Gastroesophageal sphincter (tissue), 4 donors: ENCODE measurements at places on chromosomes 6 and 20. TPM values are rescaled to one million over a fixed set of nuclear protein-coding genes. Genes with fewer than 3 reads are reported as not detected.
A peak's percentile ranks its signal among the peaks of the same experiment; 100 is the strongest.

DNA sequence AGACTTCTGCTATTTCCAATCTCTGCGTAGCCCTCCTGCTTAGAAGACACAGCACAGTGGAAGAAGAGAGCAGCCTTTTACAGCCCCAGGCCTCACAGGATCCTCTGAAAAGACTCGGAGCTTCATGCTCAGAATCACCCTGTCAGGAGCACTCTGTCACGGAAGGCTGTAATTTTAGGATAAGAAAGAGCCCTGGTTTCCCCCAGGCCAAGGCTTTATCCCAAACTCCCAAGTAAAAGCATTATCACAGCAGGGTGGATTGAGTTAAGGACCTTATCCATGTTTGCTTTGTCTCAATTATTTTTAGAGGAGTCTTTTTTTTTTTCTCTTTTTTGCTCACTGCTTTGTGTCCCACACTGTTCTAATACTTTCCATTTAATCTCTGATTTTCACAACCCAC lies 39.2 kb downstream of the ANKS1A start:
- ATAC-seq: no peak

- ATAC-seq: no peak
Measured at GRCh38 chr6:38114976-38115625, 295.6 kb downstream of the ZFAND3 start.

DNA sequence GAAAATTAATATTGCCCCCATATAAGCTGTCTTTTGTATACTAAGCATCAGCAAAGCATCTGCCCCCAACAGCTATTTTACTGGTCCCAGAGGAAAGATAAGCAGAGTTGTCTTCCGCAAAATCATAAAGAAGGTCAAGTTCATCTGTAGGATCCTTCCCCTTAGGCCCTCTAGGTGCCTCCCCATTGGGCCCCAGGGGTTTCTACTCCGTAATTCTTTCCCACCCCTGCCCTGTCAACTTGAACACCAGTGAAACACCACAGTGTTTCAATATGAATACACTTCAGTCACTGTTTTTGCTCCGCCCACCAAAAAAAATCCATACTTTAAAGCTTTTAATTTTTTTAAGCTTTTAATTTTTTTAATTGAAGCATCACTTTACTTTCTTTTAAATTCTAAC lies 159.2 kb downstream of the ATXN1 start:
- no peak for ATAC-seq

GRCh38 chr6:21955053-21955595 lies 341.7 kb downstream of the PRL start:
- ATAC-seq: no peak

GRCh38 chr6:11803591-11803971 lies 25.0 kb upstream of the ADTRP start:
- ATAC-seq: no peak

DNA sequence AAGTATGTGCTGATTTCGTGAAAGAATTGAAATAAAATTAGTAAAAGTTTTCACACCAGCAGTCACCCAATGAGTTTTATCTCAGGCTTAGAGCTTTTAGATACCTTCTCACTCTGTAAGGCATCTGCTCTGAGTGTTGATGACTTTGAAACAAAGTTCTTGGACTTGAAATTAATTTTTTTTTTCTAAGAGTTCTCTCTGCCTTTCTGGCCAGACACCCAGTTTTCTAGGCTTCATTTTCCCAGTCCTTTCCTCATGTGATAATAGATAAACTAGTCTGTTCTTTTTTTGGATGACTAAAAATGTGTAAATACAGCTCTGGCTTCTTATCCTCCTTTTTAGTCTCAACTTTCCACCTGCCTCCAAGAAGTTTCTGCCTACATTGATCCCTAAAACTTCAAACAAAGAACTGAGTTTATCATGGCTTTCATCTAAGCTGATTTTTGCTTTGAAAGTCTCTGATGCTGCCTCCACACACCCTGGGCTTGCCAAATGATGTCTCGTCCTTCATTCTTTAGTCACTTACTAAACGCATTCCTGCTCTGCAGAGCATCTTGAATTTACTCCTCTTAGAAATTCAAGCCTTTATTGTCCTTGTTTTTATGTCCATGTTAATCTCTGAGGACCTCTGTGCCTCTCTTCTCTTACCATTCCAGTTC lies 32.7 kb downstream of the SLX4IP start:
- no peak for ATAC-seq

- peak; percentile 79 for ATAC-seq
Measured at GRCh38 chr20:23613676-23614075, 8.0 kb upstream of the CST9 start.

DNA sequence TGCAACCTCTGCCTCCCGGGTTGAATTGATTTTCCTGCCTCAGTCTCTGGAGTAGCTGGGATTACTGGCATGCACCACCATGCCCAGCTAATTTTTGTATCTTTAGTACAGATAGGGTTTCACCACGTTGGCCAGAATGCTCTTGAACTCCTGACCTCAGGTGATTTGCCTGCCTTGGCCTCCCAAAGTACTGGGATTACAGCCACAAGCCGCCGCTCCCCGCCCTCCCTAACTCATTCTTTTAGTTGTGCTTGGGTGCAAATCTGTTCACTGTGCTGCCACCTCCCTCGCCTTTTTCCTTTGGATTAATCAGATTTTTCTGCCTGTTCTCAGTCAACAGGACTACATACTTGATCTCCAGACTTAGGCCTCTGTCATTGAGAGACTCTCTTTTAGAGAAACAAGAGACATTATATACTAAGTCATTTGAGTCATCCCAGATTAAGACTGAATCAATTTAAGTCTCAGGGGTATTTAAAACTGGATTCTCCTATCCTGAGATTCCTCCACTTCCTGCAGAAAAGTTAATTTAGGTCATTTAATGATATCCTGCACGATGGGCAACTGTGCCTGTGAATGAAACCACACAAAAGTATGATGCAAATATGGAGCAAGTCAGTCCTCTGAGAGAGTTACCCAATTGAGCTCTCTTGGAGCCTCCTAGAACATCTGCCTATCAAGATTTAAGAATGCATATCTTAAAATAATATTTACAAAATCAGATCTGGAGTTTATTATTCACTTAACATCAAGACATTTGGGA lies 136.1 kb upstream of the THEMIS start:
- ATAC-seq: no peak

THBD gene
- total RNA-seq: 42.6 TPM

DNA sequence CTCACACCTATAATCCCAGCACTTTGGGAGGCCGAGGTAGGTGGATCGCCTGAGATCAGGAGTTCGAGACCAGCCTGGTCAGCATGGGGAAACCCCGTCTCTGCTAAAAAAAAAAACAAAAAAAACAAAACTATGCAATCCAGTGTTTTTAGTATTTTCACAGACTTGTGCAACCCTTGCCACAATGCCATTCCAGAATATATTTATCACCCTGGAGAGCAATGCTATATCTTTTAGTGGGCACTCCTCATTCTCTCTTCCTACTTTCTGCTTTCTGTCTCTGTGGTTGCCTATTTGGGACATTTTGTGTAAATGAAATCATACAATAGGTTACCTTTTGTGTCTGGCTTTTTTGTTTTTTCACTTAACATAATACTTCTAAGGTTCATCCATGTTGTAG lies 39.1 kb upstream of the MROH8 start:
- ATAC-seq: no peak

MTO1 gene
- total RNA-seq: 25.2 TPM

- no peak for ATAC-seq
Measured at GRCh38 chr6:142343938-142344337, 42.1 kb downstream of the ADGRG6 start.

DNA sequence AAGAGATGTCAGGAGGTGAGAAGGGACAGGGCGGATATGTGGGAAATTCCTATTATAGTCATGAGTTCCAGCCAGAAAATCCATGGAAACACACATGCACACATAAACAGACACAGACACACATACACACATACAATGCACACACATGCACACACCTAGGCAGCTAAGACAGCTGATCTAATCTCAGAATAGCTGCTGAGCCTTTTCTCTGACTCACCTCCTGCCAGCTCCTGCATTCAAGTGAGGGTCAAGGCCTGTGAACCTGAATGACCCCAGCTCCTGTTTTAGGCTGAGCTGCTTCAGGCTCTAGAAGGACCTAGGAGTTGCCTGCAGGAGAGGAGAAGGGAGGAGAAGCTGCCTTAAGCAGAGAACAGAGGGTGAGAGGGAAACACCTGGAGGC lies 21.6 kb upstream of the RAET1L start:
- ATAC-seq: no peak

DNA sequence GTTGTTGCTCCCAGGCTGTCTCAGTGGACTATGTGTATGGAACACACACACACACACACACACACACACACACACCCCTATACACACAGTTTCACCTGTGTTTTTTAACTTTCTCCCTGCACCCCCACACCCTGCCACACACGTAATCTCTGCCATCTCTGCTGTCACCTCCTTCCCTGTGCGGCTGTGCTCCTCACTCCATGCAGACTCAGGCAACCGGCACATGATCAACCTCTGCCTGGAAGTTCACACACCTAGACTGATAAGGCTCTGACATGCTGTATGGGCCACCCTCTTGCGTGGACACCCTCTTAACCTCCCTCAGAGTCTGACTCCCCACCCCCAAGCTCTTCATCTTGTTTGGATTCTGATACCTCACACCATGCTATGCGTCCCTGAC lies 152.3 kb upstream of the THEMIS start:
- no peak for ATAC-seq

DNA sequence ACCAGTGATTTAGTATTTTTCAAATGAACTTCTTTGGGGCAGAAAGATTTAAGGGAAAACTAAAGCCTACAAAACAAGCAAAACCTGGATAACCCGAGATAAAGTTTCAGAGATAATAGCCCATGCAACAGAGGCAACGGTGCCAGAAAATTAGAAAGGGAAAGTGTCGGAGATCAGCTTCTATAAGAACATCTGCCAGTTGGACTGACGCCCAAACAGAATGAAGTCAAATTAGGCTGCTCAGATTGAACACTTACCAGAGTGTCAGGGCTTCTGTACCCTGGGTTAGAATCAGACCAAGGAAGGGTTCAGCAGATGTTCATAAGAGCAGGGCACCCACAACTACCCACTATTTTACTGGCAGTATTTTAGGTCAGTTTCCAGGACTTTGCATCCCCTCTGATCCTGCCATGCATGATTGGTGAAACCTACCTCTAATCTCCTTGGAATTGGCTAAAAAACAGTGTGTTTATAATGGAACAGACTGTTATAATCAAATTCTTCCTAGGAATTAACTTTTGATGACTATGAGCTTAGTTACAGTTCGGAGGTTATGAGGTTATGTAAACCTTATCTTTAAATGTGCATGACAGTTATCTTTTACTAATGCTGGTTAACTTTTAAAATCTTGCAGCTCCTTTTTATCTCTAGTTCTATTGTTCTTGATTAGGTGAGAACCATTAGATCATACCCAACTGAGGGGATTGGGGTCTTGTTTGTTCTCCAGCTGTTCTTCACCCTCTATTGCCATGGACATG lies 13.1 kb downstream of the BMP2 start:
- ATAC-seq: no peak

GRCh38 chr20:29430531-29430930 lies 1826.9 kb upstream of the DEFB115 start:
- no peak for ATAC-seq

SNX21 gene
- 76.3 TPM for total RNA-seq

DNA sequence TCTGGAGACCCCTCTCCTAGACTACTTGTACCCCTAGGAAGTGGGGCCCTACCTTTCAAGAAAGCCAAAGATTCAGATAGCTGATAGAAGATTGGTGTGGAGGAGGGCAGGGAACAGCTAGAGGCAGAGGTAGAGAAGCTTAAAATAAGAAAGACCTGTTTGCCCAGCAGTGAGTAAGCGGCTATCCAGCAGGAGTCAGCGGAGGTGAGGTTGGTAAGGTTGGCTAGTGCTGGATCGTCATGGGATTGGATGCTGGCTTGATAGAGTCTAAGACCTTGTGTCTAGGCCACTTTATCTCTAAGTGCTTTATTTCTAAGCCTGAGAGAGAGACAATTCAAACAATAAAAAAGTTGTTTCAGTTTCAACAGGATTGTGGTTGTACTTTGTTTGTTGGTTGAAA lies 19.1 kb downstream of the ANKS1A start:
- no peak for ATAC-seq

DNA sequence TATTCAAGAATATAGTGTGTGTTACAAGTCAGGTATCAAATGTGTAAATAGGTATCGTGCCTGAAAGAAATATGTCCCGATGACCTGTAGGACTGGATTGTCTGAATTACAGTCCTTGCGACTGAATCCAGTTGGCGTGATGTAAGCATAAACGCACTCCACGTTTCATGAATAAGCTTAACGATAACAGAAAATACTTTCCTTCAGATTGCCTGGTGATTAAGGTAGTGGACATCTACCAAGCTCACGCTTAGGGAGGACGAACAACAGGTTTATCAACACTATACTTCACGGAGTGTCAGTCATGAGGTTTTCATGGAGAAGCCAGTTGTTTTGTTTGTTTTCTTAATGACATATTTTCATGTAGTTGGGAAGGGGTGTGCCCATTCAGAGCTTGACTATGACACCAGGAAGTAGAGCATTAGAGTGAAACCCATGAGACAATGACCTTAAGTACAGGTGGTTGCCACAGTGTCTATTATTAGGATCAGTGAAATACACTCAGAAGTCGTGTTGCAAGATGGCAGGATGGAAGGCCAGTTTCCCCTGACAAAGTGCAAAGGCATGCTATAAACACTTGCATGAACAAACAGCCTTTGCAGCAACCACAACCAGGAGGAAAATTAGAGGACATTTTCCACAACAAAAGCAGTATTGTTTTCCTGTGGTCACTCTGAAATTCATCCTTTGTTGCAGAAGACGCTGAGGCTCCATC lies 305.8 kb upstream of the PRDM1 start:
- ATAC-seq: no peak

- no peak for ATAC-seq
Measured at GRCh38 chr6:21773576-21773968, 180.0 kb downstream of the SOX4 start.

PLN gene
- total RNA-seq: 492 TPM

SALL4 gene
- not detected for total RNA-seq

DDR1 gene
- total RNA-seq: 25.4 TPM

DNA sequence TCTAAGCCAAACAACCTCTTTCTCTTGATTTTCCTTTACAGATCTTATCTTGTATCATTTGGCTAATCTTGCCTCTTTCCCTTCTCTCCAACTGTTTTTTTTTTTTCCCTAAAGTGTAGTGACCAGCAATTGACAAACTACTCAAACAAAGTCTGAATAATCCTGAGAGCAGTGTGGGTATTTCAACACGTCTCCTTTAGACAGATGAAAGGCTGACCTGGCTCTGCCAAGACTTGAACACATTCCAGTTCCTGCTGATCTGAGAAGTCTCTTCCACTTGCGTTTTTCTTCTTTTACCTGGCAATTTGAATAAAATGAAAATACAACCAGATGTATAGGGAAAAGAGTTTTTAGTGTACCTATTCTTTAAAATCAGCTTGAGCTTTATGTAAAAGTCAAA lies 168.4 kb downstream of the GJA10 start:
- ATAC-seq: no peak

- ATAC-seq: no peak
Measured at GRCh38 chr6:18211338-18211737, 53.0 kb downstream of the DEK start.
